ENCODE measurements at places on chromosomes 6 and 20. TPM values are rescaled to one million over a fixed set of nuclear protein-coding genes. Genes with fewer than 3 reads are reported as not detected.

GRCh38 chr20:64150756-64151632, 13.3 kb upstream of the MYT1 start:
- DNase-seq: no peak

GRCh38 chr6:72712910-72713309, 91.0 kb downstream of the KCNQ5 start:
- no peak for DNase-seq

GRCh38 chr6:108665495-108666196, 104.9 kb downstream of the FOXO3 start:
- no peak for DNase-seq

- no peak for DNase-seq
Observed at GRCh38 chr6:18245642-18246041, 18.7 kb downstream of the DEK start.

- DNase-seq: no peak
Observed at GRCh38 chr20:49501917-49502316, 19.4 kb upstream of the KCNB1 start.

GRCh38 chr20:32611286-32611685, 26.2 kb upstream of the NOL4L start:
- DNase-seq: no peak

DNA sequence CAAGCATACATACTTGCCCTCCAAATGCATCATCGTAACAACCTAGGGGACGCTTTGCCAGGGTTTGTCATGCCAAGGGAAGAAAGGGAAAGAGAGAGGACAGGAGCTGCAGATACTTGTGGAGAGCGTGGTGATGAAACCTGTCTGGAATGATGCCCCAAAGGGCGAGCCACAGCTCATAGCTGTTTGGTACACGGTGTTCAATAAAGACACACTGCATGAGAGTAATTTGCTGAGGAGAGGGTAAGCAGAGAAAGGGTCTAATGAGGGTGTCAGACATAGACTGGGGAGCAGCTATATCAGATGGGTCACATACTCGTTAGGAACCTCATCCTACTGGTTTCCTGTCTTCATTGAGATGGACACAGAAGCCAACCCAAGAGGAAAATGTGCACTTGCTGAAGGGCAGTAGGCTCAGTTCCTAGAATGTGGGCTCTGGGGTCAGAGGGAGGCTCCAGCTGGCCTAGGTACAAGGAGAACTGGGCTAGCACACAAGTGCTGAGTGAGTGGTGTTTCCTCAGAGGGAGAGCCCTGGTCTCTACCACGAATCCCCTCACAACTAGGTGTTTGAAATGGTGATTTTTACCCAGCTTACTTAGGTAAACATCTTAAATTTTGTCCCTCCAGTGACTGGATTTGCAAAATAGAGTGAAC, 5.2 kb upstream of the FOXO3 start:
- DNase-seq: no peak

- DNase-seq: no peak
Observed at GRCh38 chr6:113888493-113888892, 31.3 kb downstream of the MARCKS start.

The COX7A2 gene
- total RNA-seq: 376 TPM

The ARMH2 gene
- total RNA-seq: not detected

The KCNS1 gene
- 11.2 TPM for total RNA-seq

The TFAP2D gene
- total RNA-seq: not detected

The CLDN20 gene
- total RNA-seq: 0.23 TPM

The SLA2 gene
- total RNA-seq: 2.0 TPM

The FLRT3 gene
- 33.2 TPM for total RNA-seq

The TEAD3 gene
- total RNA-seq: 45.3 TPM

The OPN5 gene
- not detected for total RNA-seq
